Natural killer cell (primary cell): ENCODE measurements at places on chromosomes 1 and 21. TPM values are rescaled to one million over a fixed set of nuclear protein-coding genes. Genes with fewer than 3 reads are reported as not detected.

The CDA gene
- 1.4 TPM for total RNA-seq

The TRAF3IP3 gene
- total RNA-seq: 354 TPM

The ACTA1 gene
- total RNA-seq: 0.25 TPM

The ADGRL2 gene
- total RNA-seq: not detected

The GJA4 gene
- total RNA-seq: not detected

DNA sequence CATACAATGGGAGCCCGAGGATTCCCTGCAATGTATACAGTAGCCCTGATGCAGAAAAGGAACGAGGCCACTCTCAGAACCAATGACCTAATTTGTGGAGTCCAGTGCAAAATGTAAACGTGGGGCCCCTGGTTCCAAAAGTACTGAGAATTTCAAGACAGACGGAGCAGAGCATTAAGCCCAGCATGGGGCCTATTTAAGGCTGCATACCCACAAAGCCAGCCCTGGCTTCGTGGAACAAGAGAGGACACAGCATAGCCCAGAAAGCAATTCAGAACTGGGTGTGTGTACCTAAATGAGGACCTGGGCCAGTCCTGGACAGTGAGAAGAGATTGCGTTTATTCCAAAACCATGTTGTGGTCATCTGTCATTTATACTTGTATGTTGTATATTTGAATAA is 55.2 kb downstream of the MT1HL1 start:
- H3K27me3 ChIP-seq: no peaks in the 10 kb centered on the region
- no peaks in the 10 kb centered on the region for H3K36me3 ChIP-seq
- no peak overlapping the region for H3K27ac ChIP-seq
- no peaks in the 10 kb centered on the region for H3K4me1 ChIP-seq
- no peak for DNase-seq
- no peak overlapping the region for H3K4me3 ChIP-seq

GRCh38 chr1:33957854-33958253 is 94.0 kb downstream of the HMGB4 start:
- H3K4me3 ChIP-seq: no peak overlapping the region
- H3K36me3 ChIP-seq: no peaks in the 10 kb centered on the region
- DNase-seq: no peak
- H3K27ac ChIP-seq: no peak overlapping the region

DNA sequence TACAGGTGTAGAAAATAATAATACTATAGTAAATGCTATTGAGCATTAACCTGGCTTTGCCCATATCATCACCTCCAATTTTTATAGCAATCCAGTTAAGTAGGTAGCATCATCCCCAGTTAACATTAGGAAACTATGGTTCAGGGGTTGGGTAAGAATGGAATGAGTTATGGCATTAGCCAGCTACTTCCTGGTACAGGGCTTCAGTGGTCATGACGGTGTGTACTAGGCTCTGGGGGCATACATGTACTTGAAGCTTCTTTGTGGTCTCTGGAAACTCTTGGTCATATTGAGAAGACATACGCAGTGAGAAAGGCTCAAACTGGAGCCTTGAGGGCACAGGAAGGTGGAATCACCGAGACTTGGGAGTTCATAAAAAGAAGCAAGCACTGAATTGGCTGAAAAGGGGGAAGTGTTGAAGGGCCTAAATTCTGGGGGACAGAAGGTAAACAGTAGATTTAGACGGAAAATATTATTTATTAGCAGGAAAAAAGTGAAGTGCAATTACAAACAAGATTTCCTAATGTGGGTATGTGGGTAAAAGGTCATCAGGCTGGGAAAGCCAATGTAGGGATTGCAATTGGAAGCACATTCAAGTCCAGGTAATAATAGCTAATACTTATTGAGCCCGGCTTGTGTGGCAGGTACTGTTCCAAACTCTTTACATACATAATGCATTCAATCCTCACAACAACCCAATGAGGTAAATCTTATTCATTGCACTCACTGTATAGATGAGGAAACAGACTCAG is 114.2 kb upstream of the ATP1A1 start:
- no peaks in the 10 kb centered on the region for H3K27me3 ChIP-seq
- no peaks in the 10 kb centered on the region for H3K36me3 ChIP-seq
- no peaks in the 10 kb centered on the region for H3K4me1 ChIP-seq
- no peak overlapping the region for H3K4me3 ChIP-seq

- no peak for DNase-seq
- H3K36me3 ChIP-seq: no peaks in the 10 kb centered on the region
- no peak overlapping the region for H3K27ac ChIP-seq
- no peak overlapping the region for H3K4me3 ChIP-seq
- no peaks in the 10 kb centered on the region for H3K27me3 ChIP-seq
- H3K4me1 ChIP-seq: no peaks in the 10 kb centered on the region
Observed at GRCh38 chr1:92419642-92420041, 67.1 kb downstream of the GFI1 start.

DNA sequence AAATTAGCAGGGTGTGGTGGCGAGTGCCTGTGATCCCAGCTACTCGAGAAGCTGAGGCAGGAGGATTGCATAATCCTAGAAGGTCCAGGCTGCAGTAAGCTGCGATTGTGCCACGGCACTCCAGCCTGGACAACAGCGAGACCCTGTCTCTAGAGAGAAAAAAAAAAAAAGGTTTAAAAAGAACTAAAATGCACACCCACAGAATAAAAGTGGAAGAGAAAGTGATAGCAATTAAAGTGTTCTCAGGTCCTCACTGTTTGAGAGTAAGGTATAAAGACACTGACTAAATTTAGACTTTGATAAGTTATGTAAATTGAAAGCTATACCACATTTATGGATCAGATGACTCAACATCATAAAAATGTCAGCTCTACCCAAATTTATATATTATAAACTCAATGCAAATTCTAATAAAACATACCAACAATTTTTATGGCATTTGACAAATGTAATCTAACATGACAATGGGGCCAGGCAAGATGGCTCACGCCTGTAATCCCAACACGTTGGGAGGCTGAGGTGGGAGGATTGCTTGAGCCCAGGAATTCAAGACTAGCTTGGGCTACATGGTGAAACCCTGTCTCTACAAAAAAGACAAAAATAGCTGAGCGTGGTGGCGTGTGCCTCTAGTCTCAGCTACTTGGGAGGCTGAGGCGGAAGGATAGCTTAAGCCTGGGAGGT is 11.8 kb downstream of the ZBTB17 start:
- H3K4me1 ChIP-seq: peaks cover 33% of the 10 kb centered on the region
- H3K27ac ChIP-seq: peak overlapping the region; percentile 62
- no peaks in the 10 kb centered on the region for H3K27me3 ChIP-seq

GRCh38 chr1:183185941-183186490 is at the start of gene LAMC2:
TSS of gene LAMC2 (plus strand) at chr1:183186264. CDS start at chr1:183186353, 89 bp downstream.
- H3K27me3 ChIP-seq: peaks cover 13% of the 10 kb centered on the region
- no peak within 1 kb of the TSS for H3K27ac ChIP-seq
- DNase-seq: no peak
- no peaks in the 10 kb centered on the region for H3K4me1 ChIP-seq
- H3K4me3 ChIP-seq: no peak within 1 kb of the TSS

DNA sequence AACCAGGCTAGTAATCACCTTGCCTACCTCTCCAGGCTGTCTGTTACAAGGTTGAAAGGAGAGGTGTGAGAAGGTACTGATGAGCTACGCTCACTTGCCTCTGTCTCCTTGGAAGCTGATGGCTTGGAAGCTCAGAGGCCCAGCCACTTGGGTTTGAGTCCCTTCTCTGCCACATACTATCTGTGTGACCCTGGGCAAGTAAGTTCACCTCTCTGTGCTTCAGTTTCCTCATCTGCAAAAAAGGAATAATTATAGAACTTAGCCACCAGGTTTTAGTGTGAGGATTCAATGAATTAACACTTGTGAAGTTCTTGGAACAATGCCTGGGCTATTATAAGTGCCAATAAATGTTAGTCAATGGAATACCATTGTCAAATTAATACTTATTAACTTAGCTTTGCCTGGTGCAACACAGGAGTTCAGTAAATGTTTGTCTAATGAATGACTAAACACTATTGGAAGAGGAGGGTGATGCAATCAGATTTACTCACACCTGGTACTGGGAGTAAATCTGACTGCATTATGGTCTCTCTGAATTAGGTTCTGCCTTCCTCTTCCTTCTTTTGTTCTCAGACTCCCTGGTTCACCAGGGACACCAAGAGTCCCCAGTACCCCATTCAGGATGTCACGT is 55.5 kb downstream of the TRABD2B start:
- H3K4me1 ChIP-seq: no peaks in the 10 kb centered on the region
- no peak for DNase-seq
- H3K4me3 ChIP-seq: no peak overlapping the region
- no peaks in the 10 kb centered on the region for H3K27me3 ChIP-seq
- H3K36me3 ChIP-seq: no peaks in the 10 kb centered on the region

- no peaks in the 10 kb centered on the region for H3K27me3 ChIP-seq
- no peak overlapping the region for H3K27ac ChIP-seq
- no peak overlapping the region for H3K4me3 ChIP-seq
Observed at GRCh38 chr1:156262461-156263287, 14.8 kb upstream of the PAQR6 start.

GRCh38 chr1:221725735-221726672 is 15.9 kb downstream of the DUSP10 start:
- peaks cover 11% of the 10 kb centered on the region for H3K36me3 ChIP-seq
- H3K27me3 ChIP-seq: no peaks in the 10 kb centered on the region
- DNase-seq: peak; percentile 45
- H3K4me3 ChIP-seq: no peak overlapping the region
- peaks cover 46% of the 10 kb centered on the region for H3K4me1 ChIP-seq
- H3K27ac ChIP-seq: peak overlapping the region; percentile 77

DNA sequence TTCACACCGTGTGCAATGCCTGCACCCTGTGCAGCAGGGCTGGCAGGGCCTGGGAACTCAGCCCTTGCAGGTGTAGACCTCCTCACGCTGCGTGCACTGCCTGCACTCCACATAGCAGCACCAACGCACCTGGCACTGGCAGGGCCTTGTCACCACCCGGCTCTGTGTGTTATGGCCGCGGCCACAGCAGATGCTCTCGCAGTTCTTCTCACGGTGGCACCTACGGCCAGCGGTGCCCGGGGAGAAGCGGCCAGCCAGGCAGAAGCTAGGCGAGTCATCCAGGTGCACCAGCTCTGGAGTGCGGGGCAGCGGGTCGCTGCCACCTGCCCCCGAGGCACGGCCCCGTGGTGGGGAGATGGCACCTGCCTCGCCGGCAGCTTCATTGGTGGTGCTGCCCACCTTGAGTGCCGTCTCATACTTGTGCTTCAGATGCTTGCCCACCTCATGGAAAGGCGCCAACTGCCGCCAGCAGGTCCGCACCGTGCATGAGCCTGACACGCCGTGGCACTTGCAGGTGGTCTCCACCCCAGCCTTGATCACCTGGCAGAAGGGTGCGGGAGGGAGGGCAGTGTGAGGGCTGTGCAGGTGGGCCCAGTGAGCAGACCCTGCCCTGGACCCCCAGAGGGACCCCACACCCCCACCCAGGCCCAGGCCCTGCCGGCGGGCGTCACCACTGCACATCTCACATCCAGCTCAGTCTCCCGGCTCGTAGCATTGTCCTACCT is 26.1 kb downstream of the WNT9A start:
- no peaks in the 10 kb centered on the region for H3K36me3 ChIP-seq
- no peak overlapping the region for H3K4me3 ChIP-seq
- no peaks in the 10 kb centered on the region for H3K27me3 ChIP-seq
- no peaks in the 10 kb centered on the region for H3K4me1 ChIP-seq
- no peak overlapping the region for H3K27ac ChIP-seq
- DNase-seq: no peak

- H3K27me3 ChIP-seq: no peaks in the 10 kb centered on the region
- peaks cover 26% of the 10 kb centered on the region for H3K4me1 ChIP-seq
- DNase-seq: no peak
- no peak overlapping the region for H3K4me3 ChIP-seq
- no peaks in the 10 kb centered on the region for H3K36me3 ChIP-seq
Observed at GRCh38 chr1:101250656-101251272, 13.9 kb downstream of the S1PR1 start.

GRCh38 chr1:203549309-203549708 is 55.4 kb downstream of the OPTC start:
- no peak overlapping the region for H3K4me3 ChIP-seq
- H3K27me3 ChIP-seq: no peaks in the 10 kb centered on the region
- no peak for DNase-seq
- no peak overlapping the region for H3K27ac ChIP-seq
- H3K36me3 ChIP-seq: no peaks in the 10 kb centered on the region

- no peaks in the 10 kb centered on the region for H3K4me1 ChIP-seq
- DNase-seq: no peak
- H3K27ac ChIP-seq: no peak overlapping the region
- no peak overlapping the region for H3K4me3 ChIP-seq
Observed at GRCh38 chr1:246203180-246203579, 303.9 kb downstream of the SMYD3 start.

GRCh38 chr1:87273291-87273690 is 55.4 kb upstream of the LMO4 start:
- no peaks in the 10 kb centered on the region for H3K4me1 ChIP-seq
- no peaks in the 10 kb centered on the region for H3K36me3 ChIP-seq
- H3K27me3 ChIP-seq: no peaks in the 10 kb centered on the region
- no peak overlapping the region for H3K27ac ChIP-seq
- no peak overlapping the region for H3K4me3 ChIP-seq
